Omental fat pad (tissue), 4 donors: ENCODE measurements at places on chromosomes 7 and 10. TPM values are rescaled to one million over a fixed set of nuclear protein-coding genes. Genes with fewer than 3 reads are reported as not detected.

SFTPD gene
- 0.65 TPM for total RNA-seq

ANKRD1 gene
- total RNA-seq, result not detected

DNA sequence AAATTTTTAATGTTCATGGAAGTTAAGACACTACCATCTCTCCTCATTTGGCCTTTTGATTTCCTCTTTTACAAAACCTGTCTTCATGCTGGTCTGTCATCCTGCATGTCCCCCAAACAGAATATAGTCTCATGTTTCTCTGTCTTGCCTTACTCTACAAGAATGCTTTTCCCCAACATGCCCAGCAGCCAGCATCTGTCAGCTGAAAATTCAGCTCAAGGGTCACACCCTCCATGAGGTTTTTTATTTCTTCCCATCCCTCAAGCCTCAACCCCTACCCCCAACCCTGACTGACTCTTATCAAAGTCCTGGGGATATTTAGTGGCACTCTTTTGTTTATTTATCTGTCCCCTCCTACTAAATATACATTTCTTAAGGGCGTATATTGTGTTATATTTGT lies 202.0 kb downstream of the ANK3 start:
- no peak for DNase-seq

- no peak for DNase-seq
These were observed 16.6 kb downstream of the WDFY4 start for GRCh38 chr10:48701139-48701901.

KLLN gene
- total RNA-seq, result 1.1 TPM

DNA sequence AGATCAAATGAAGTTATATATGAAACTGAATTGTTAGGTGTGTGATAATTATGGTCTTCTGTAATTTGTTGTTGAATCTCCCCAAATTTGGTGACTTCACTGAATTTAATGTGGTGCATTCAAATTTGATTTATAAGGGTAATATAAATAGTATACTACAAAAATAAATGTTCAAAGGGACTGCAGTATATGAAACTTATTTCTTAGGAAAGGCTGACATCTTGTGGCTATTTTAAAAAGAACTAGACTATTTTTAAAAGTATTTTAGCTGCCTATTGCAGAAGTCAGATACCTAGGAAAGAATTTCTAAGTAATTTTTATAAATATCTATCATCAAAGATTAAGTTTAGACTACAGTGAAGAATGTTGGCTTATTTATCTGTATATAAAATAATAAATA lies 36.6 kb downstream of the ATRNL1 start:
- no peak for DNase-seq

- no peak for DNase-seq
These were observed 767 bp upstream of the ADAM8 start for GRCh38 chr10:133277277-133277992.
